Neural cell (in vitro differentiated cells): ENCODE measurements at places on chromosomes 5 and 9. TPM values are rescaled to one million over a fixed set of nuclear protein-coding genes. Genes with fewer than 3 reads are reported as not detected.

Gene NDST1
- polyA plus RNA-seq, result 15.6 and 21.9 TPM in 2 replicates

Gene NUTM2G
- 0.18 and 1.1 TPM in 2 replicates for polyA plus RNA-seq

Gene GOLM1
- 76.8 and 77.4 TPM in 2 replicates for polyA plus RNA-seq

Gene CDX1
- polyA plus RNA-seq, result not detected in 2 replicates
